ENCODE measurements at places on chromosomes 5 and 9. TPM values are rescaled to one million over a fixed set of nuclear protein-coding genes. Genes with fewer than 3 reads are reported as not detected.
A peak's percentile ranks its signal among the peaks of the same experiment; 100 is the strongest.

RASGRF2 gene
- polyA plus RNA-seq = 3.1 TPM

PCDHA1 gene
- polyA plus RNA-seq = 0.55 TPM

SOHLH1 gene
- polyA plus RNA-seq = not detected

KIF24 gene
- polyA plus RNA-seq = 2.0 TPM

PCDHB5 gene
- polyA plus RNA-seq = 2.1 TPM

FOXD4L5 gene
- polyA plus RNA-seq = 0.09 TPM

P4HA2 gene
- 34.8 TPM for polyA plus RNA-seq

SERF1A gene
- 14.6 TPM for polyA plus RNA-seq

CREB3 gene
- 25.4 TPM for polyA plus RNA-seq

DNA sequence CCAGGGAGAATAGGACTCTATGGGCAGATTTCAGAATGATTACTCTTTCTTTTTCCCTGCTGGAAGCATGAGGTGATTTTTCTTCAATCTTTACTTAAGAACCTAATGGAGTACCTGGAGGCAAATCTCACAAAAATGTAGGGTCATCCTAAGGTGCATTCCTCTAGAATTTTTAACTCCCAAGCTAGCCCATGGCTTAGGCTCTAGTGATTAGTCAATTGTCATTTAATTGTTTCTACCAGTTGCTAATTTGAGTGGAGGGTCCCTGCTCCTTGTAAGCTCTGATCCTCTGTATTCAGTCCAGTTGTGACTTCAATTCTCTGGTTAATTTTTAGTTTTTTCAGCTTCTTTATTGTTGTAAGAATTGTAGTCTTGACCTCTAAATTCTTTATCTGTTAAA, 467.0 kb downstream of the HTR1A start:
- DNase-seq = no peak

DNA sequence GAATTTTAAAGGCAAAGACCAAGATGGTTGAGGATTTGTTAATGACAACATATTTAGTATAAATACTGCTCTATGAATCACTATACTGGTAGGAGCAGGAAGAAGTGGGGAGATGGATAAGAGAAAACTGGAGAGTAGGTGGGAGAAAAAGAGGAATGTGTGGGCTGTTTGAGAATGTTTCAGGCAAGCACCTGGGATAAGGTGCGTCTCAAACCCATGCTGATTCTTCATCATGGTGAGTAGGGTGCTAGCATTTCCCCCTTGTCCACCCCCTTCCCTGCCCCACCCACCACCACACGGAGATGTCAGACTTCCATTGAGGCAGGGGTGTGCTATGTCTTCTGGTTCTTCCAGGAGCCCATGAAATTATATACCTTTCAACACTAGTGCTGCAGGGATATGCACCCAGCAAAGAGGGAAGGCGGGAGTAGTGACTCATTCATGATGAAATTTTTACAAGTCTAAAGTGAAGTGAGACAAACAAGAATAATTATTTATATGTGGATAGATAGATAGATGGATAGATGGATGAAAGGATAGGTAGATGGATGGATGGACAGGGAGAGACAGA, 54.3 kb downstream of the MTX3 start:
- no peak for DNase-seq

- DNase-seq = no peak
Observed at GRCh38 chr5:168147568-168148360, 143.7 kb upstream of the WWC1 start.

GRCh38 chr5:111859533-111860270, 102.7 kb upstream of the NREP start:
- DNase-seq = no peak

- DNase-seq = no peak
Observed at GRCh38 chr5:10501554-10502075, 59.9 kb downstream of the ROPN1L start.

- DNase-seq = no peak
Observed at GRCh38 chr5:144329681-144330080, 159.0 kb downstream of the KCTD16 start.

DNA sequence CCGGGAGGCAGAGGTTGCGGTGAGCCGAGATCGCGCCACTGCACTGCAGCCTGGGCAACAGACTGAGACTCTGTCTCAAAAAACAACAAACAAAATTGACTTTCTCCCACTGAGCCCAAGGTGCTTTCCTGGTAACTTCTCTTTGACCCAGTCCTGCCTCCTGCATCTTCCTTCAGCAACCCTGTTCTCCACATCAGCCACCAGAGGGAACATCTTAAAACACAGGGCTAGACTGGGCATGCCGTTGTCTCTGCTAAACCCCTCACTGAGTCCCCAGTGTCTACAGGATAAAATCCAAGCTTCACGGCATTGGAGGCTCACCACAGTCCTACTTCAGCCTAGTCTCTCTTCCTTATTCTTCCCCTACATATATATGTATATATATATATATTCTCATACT, 39.8 kb upstream of the KCNMB1 start:
- DNase-seq = no peak

DNA sequence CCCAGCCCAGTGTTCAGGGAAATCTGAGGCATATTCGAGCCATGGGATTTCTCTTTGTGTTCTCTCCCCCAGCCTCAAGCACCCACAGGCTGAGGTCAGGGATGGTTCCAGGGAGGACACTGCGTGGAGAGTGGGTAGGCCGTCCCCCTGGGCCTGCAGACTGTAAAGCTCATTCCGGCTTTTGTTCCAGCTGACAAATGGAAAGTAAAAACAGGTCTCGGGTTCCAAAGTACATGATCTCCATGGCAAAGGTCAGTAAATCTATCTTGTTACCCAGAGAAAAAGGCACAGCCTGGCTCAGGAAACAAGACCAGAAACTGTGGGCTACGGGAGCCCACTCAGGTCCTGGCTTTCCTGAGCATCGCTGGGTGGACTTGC, 116.2 kb downstream of the ROR2 start:
- DNase-seq = no peak

- DNase-seq = no peak
Observed at GRCh38 chr5:101543780-101544179, 640.7 kb upstream of the ST8SIA4 start.

- DNase-seq = peak; percentile 23
Observed at GRCh38 chr9:21576331-21577189, 94.4 kb upstream of the IFNE start.

DNA sequence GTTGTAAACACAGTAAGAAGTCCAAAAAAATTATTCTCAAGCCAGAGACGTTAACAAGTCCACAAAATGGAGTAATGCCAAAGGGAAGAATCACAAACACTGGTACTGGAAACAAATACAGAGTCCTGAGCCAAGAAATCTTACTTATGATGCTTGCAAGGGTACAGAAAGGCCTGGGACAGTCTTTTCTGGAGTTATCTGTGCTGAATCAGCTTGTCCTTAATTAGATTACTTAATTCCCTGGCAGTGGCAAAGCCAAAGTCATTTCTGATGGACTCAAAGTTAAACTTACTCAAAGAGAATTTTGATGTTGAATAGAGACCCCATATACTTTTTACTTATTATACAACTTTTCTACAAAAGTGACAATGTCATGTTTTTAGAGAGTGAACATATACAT, 610.5 kb upstream of the ITGA1 start:
- DNase-seq = no peak

DNA sequence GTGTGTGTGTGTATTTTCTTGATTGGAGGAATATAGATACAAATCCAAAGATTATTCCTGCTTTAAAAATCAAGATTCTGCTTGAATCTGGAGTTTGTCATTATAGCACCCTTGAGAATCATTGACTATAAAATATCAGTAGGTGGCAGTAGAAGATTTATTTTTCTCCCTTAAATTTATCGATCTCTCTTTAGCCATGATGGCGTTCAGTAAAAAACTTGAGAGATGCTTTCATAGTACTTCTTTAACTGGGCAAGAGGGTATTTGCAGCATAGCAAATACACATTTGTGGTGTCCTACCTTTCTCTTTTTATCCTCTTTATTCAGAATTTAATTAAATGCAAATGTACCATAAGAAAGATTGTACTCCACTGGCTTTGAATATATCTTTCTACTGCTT, 307.7 kb downstream of the ADGRV1 start:
- DNase-seq = peak; percentile 23

DNA sequence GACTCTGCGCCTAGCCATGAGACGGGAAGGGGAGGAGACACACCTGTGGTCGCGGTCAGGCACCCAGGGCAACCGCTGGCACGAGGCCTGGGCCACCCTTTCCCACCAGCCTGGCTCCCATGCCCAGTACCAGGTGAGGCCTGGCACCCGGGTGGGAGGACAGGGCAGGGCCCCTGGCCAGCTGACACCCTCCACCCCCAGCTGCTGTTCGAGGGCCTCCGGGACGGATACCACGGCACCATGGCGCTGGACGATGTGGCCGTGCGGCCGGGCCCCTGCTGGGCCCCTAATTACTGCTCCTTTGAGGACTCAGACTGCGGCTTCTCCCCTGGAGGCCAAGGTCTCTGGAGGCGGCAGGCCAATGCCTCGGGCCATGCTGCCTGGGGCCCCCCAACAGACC, 5.0 kb downstream of the MAMDC4 start:
- peak; percentile 53 for DNase-seq

- no peak for DNase-seq
Observed at GRCh38 chr5:31783086-31783645, 144.2 kb downstream of the PDZD2 start.

DNA sequence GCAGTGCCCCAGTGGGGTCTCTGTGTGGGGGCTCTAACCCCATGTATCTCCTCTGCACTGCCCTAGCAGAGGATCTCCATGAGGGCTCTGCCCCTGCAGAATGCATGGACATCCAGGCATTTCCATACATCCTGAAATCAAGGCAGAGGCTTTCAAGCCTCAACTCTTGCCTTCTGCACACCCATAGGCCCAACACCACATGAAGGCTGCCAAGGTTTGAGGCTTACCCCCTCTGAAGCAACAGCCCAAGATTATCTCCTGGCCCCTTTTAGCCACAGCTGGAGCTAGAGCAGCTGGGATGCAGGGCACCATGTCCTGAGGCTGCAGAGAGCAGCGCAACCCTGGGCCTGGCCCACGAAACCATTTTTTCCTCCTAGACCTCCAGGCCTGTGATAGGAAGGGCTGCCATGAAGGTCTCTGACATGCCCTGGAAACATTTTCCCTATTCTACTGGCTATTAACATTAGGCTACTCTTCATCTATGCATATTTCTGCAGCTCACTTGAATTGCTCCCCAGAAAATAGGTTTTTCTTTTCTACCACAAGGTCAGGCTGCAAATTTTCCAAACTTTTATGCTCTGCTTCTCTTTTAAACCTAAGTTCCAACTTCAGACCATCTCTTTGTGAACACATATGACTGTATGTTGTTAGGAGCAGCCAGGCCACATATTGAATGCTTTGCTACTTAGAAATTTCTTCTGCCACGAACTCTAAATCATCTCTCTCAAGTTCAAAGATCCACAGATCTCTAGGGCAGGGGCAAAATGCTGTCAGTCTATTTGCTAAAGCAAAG, 18.4 kb downstream of the NR3C1 start:
- DNase-seq = no peak

Measured in large intestine (tissue), 12 donors.